Activated CD4-positive, alpha-beta memory T cell treated with anti-CD3 and anti-CD28 coated beads for 36 hours (primary cell): ENCODE measurements at places on chromosomes 1 and 21.

GRCh38 chr1:212554401-212554800 is 54.2 kb upstream of the ATF3 start:
- DNase-seq, result no peak

DNA sequence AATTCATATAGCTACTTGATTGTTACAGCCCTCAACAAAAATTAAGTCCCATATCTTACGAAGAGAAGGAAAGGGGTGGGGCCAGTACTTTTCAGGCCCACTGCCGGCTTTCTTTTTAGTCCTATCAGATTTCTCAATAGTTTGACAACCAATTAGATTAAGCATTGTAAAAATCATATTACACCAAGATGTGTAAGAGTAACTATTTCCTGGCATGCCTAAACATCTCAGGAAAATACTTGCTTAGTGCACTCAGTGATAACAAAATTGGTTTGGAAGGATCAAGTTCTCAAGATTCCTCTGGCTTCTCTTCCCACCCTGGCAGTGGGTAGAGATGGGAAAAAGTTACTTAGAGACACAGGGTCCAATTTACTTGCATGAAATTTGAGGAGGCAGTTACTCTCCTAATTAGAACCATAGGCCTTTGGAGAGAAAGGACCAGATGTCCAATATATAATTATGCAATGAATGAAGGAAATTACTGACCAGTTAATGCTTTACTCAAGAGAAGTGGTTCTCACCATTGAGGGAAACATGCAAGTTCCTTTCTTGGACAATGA is 30.1 kb downstream of the STPG1 start:
- no peak for DNase-seq

GRCh38 chr1:94026619-94027380 is 94.1 kb downstream of the ABCA4 start:
- no peak for DNase-seq

- DNase-seq, result no peak
Measured at GRCh38 chr1:5428351-5428750, 563.9 kb downstream of the NPHP4 start.

GRCh38 chr1:17569200-17570139 is 30.0 kb downstream of the ARHGEF10L start:
- no peak for DNase-seq

DNA sequence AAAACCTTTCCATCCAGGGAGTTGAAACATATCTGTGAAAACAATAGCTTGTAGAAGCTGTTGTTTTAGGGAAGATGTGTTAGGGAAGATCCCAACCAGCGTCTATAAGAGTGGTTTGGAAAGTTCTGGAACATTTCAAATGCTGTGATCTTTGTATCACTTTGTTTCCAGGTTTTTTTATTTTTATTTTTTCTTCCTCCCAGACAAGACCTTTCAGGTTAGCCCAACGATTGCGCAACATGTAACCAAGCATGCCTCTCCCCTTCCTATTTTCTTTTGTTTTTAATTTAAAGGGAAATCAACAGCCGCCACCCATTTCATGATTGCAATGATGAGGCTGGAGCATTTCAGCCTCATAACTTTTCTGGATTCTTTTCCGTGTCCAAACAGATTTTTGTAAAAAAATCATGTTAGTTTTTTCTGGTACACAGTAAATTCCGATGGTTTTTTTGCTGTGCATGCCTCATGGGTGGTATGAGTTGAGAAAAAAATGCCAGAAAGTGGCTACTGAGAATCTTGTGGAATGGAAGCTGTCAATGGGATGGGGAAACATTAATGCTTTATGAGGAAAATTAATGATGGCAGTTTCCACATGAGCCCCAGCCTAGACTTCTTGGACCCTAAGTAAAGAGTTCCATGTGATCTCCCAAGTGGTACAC is 109.3 kb downstream of the RUNX1 start:
- no peak for DNase-seq

- no peak for DNase-seq
Measured at GRCh38 chr1:84643183-84643582, 47.1 kb downstream of the SSX2IP start.

DNA sequence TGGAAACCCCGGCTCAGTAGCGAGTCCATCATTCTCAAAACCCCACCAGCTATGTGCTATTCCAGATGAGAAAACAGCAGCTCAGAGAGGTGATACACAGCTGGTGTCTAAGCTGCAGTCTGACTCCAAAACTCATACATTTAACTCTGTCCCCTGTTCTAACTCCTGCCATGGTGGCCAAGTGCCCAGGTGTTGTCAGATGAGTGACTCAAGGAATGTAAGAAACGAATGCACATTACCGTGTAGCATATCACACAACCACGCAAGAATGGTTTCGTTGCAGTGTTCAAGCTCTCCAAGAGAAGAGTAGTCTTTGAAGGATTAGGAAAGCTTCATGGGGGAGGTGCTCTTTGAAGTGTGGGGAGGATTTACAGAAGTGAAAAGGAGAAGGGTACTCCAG is 4.7 kb upstream of the XKR8 start:
- DNase-seq, result no peak

GRCh38 chr1:29626066-29626465 is 389.7 kb downstream of the PTPRU start:
- no peak for DNase-seq

GRCh38 chr1:106534612-106535011 is 521.9 kb upstream of the PRMT6 start:
- no peak for DNase-seq

DNA sequence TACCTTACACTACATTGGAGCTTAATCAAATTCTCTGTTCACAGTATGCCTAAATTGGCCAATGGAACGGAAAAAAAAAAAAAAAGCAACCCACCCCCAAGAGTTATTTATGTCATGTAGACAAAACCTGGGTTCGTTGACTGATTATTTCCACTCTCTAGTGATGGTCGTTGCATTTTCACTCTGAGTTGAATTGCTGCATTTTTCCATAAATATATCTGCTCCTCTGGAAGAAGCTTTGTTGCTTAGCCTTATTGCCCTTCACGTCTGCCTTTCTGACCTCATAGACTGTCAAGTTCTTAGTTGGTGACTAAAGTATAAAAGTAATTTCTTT is 90.2 kb upstream of the RUNX1 start:
- DNase-seq, result no peak

DNA sequence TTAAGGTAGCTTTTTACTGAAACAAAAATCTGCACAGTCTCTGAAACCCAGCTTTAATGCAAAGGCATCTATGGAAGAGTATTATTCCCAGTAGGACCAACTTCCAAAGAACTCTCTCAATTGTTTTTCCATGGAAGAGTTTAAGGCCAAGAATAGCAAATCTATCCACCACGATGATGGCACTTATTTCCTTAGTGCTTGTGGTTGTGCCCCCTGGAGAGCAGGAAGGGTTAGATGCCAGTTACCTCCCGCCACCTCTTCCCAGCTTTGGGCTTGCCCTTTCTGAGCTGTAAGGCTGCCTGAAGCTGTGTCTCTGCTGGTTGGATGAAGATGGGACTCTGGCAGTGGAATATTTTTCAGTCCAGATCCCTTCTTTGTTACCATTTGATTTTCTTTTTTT is 4.8 kb upstream of the ATP1A1 start:
- DNase-seq, result no peak

DNA sequence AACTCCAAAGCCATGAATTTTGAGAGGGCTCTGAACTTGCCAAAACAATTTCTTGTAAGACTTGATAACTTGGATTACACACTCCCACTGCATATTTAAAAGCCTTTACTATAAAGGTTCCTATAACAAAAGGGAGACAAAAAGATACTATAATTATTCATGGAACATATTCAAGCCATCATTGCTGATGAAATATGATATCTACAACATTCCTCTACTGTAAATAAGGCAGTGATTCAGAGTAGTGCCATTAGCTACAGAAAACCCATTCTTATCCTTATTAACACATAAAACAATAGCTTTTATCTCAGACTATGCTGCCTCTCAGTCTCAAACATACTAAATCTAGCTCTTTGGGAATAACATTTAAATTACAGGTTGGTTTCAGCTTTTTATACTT is 675.5 kb upstream of the CXADR start:
- DNase-seq, result no peak

- no peak for DNase-seq
Measured at GRCh38 chr1:113215015-113215414, 142.0 kb downstream of the LRIG2 start.
